Keratinocyte (primary cell): ENCODE measurements at places on chromosomes 1 and 21.

DNA sequence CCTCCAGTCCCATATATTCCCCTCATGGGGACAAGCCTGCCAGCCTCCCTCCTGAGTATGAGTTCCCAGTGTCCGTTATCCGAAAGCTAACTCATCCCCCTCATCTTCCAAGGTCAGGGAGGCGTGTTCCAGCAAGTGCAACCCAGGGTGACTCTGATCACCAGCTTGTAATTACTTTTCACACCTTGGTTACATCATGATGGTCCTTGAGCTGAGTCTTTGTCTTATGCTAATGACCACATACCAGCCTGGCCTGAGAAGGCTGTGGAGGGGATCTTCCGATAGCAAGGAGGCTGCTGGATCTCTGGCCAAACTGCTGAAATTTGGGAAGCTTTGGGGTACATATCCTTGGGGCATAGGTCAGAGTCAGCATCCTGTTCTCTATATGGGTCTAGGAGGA, 99.6 kb downstream of the DDX20 start:
- no peak for DNase-seq

DNA sequence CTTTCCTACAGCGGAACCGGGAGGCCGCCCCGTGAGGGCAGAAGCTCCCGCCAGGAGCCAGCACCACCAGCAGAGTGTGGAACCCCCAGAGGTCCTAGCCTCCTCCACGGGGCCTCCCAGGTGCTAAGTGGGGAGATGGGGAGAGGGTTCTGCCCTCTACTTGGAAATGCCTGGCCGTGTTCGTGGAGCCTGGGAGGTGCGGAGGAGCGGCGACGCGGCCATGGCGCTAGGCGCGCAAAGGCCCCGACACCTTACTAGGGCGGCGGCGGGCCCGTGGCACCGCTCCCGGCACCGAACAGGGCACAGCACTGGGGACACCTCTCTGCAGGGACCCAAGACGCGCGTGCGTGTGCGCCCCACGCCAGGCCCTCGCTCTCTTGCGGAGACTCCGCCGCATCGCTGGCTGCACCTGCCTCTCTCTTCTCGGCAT, 1.3 kb upstream of the CACNA1E start:
- DNase-seq = no peak

GRCh38 chr1:53361541-53361961, 33.7 kb upstream of the LRP8 start:
- DNase-seq = no peak

- DNase-seq = no peak
Observed at GRCh38 chr1:93692026-93692425, 10.4 kb upstream of the BCAR3 start.

GRCh38 chr21:34560021-34560420, 48.0 kb upstream of the KCNE1 start:
- DNase-seq = no peak

GRCh38 chr21:21188513-21189195, 190.4 kb downstream of the NCAM2 start:
- no peak for DNase-seq

- DNase-seq = no peak
Observed at GRCh38 chr21:20902998-20903397, 95.2 kb upstream of the NCAM2 start.

GRCh38 chr21:34535886-34536285, 23.9 kb upstream of the KCNE1 start:
- DNase-seq = no peak

GRCh38 chr1:192730198-192730597, 78.6 kb upstream of the RGS2 start:
- DNase-seq = no peak

DNA sequence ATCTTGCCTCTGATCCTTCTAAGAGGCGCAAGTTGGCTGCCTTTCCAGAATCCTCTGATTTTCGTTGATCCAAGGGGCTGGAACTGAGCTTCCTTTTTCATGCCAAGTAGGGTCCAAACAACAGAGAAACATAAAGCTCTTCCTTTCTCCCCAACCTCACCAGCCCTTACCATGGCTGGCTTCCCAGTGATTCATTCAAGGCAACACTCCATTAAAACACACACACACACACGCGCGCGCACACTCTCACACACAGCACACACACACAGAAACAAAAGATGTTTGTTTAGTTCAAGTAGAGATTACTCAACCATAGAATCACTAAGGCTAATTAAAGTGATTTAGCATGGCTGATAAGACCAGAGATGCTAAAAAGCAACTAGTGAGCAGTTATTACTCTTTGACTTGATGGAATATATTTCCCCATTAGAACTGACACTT, 13.0 kb upstream of the GUCA2A start:
- no peak for DNase-seq

DNA sequence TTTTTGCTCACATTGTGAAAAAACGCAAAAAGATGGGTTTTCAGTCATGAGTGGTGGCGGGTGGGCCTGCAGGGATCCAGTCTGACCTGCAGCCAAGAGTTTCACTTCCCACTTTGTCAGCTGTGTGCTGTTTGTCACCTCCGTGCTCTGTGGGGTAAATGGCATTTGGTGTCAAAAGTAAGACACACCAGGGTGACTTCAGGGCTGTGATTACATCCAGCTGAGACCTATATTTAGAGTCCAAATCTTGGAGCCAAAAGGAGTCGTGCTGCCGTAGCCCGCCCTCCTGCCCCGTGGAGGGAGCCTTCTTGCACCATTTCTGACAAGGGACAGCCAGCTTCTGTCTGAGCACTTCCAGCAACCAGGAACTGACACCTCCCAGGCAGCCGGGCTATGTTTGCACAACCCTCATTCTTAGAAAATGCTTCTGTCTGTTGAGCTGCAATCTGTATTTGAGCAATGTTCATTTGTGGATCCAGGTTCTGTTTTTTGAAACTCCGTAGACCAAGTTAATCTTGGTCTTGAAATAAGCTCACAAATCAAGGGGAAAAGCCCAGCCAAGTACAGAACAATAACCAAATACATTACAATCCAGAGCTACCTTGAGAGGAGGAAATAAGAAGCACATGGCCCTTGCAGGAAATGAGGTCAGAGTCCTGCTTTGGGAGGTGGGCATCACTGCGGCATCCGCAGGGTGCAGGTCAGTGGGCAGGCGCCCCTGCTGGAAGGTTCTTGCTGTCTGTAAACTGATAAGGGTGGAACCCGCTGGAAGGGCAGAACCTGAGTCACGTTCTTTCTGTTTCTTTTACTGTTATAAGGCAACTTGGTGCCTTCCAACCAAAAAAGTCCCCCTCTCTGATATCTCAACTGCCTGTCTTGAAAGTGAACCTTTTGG, 14.4 kb downstream of the ABCG1 start:
- DNase-seq = no peak

GRCh38 chr1:93844262-93845045, 34.6 kb downstream of the DNTTIP2 start:
- DNase-seq = no peak
